Right hindlimb (tissue), 1 donor: ENCODE measurements at places on chromosomes 1 and 21.

DNA sequence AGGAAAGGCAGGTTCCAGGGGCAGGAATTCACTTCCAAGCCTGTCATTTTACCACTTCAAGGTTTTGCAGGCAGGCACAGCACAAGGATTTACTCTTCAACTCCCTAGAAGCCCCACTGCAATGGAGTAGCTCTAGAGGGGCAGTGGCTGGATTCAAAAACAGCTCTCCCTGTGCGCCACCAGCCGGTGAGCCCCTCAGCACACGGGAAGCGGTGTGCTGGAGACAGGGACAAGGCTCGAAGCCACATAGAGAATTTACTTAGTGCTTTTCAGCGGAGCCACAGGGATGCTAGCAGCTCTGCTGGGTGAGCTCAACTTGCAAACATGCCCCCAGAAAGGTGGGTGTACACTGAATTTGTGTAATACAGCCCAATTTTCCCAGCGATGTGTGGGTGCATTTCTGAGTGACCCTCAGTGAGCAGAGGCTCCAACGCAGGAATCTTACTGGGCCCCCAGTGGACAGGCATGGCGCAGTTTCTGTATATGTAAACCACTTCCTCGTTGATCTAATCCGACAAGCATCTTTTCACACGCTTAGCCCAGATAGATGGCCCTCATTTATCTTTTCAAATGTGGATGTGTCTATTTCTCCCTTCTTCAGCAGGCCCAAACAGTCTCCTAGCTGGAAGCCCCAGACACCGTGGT is 10.9 kb downstream of the VWA5B1 start:
- no peak for DNase-seq

- DNase-seq, result no peak
Measured at GRCh38 chr1:54805981-54806381, 4.9 kb upstream of the TTC22 start.

- DNase-seq, result no peak
Measured at GRCh38 chr1:71157151-71157550, 76.3 kb upstream of the ZRANB2 start.

DNA sequence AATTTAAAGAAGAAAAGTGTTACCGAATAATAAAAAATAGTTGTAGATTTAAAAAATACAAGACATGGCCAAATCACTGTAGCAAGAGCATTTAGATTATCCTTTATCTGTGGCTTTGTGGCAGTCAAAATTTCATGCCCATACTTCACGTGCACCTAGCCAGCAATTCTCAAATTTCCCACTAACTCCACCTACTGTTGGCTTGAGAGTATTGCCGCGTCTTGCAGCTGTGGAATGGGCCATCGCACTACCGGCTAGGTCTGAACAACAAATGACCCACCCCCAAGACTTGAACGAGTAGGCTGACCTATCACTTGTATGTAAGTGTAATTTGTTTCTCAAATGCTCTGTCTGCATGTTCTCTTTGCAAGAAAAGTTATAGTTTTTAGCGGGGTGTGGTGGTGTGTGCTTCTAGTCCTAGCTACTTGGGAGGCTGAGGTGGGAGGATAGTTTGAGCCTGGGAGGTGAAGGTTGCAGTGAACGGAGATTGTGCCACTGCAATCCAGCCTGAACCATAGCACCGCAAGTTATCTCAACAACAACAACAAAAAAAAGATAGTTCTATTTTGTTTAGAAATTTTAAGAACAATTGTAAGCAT is 4.1 kb downstream of the KRTAP13-4 start:
- no peak for DNase-seq

DNA sequence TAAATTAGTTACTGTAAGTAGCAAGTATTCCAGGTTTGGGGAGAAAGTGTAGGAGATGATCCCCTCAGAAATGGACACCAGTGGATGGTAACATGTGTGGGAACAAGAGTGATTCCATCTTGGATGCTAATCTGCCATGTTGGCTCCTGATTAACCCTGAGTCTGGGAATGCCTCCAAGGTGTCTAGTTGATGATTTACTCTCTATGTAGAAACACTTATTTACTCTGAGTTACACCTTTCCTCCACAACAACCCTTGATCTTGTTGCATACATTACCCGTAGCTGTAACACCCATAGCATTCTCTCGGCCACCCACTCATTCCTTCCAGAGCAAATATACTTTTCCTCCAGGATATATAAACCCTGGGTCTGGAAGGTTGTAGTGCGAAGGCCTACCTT is 315.9 kb upstream of the GREM2 start:
- DNase-seq, result no peak

DNA sequence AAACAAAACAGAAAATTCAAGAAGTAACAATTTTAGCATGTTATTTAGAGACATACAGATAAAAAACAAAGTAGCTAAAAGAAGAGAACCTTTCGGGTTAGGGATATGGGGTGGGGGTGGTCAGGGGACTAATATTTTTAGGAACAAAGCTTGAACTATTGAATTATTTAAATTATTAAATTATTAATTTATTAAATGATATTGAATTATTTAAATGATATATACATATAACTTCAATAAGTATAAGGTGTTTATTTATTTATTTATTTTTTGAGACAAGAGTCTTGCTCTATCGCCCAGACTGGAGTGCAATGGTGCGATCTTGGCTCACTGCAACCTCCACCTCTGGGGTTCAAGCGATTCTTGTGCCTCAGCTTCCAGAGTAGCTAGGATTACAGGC is 36.0 kb downstream of the EIF2B3 start:
- no peak for DNase-seq

DNA sequence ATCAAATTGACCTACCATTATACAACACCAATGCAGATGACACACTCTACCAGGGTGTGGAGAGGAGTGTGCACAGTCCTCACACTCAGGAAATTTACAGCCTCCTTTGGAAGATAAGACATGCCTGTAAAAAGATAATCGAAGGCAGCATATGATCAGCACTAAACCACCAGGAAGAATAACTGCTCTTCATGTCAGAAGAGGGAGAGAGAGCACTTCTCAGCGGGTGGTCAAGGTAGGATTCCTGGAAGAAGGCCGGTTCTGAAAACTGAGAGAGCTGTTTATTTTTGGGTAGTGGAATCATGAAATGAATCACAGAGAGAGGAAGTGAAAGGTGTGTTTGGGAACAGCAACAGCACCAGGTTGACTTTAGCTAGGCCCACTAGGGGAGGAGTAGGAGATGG is 14.0 kb upstream of the ZNF697 start:
- DNase-seq, result no peak

- no peak for DNase-seq
Measured at GRCh38 chr1:54459726-54460191, 53.6 kb upstream of the SSBP3 start.

DNA sequence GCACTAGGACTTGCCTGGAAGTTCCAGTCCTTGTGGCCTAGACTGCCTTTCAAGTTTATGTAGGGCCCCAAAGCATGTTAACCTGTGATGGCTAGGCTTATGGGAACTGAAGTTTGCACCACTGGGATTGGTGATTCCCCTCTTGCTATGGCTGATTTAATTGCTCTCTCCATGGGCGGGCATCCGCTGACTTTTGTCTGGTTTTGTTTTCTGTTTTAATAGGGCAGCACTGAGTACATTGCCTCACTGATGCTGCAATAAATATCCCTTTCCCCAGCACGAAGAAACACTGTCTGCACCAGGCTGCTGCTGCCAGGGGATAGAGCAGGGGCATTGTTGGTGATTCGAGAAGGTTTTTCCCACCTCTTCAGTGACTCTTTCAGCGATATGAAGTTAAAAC is 73.3 kb upstream of the PDE4B start:
- no peak for DNase-seq

- no peak for DNase-seq
Measured at GRCh38 chr1:15685820-15686219, 1.7 kb downstream of the PLEKHM2 start.

GRCh38 chr1:15055736-15056415 is 97.7 kb upstream of the TMEM51 start:
- no peak for DNase-seq

DNA sequence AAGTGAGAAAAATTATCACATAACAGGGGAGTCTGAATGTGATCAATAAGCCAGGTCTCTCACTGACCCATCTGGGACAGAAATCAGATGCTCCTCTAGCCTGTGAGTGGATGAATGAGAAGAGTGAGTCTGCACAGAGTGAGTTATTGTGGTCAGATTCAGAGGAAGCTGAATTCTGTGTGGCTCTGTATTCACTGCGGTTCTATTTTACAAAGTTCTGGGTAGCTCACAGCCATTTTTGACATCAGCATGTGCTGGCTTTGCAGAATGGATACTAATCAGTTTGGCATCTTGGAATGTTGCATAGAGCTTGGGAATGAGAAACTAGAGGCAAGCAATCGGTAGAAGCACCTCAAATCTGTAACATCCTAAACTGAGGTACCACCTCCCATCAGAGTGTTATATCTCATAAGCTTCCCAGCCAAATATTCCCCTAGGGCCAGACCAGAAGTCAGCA is 3.8 kb downstream of the COLGALT2 start:
- no peak for DNase-seq

DNA sequence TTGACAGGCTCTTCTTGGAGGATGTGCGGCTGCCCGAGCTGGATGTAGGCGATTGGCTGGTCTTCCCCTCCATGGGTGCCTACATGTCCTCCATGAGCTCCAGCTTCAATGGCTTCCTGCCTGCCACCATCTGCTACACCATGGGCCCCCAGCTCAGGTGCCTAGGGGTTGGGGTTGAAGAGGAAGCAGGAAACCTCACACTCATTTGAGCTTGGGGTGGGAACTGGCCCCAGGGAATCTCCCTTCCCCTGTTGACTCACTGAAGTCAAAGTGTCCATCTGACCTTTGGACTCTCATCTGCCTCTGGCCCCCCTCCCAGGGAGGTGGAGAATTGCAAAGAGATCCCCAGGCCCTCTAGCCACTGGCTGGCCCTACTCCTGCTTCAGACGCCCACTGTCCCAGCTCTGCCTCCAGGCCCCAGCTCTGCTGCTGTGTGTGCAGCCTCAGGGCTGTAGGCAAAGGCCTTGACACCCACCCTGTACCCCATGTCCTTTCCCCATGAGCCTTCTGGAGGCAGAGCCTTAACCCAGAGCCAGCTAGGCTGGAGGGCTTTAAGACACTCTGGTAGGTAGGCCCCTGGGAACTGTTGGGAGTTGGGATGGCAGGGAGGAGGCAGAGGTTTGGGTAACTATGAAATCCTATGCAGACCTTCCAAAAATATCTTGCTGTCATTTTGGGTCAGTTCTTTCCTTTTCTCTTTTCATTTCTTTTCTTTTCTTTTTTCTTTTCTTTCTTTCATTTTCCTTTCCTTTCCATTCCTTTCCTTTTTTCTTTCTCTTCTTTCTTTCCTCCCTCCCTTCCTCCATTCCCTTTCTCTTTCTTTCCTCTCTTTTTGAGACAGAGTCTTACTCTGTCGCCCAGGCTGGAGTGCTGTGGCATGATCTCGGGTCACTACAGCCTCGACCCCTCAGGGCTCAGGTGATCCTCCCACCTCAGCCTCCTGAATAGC is 66.9 kb upstream of the TINAGL1 start:
- DNase-seq, result no peak

GRCh38 chr1:155607708-155608107 is 2.3 kb upstream of the MSTO1 start:
- no peak for DNase-seq

- no peak for DNase-seq
Measured at GRCh38 chr21:46218906-46219590, 9.5 kb downstream of the LSS start.

GRCh38 chr1:233662575-233663304 is 48.8 kb downstream of the KCNK1 start:
- DNase-seq, result no peak
